ENCODE measurements at places on chromosomes 6 and 20.

GRCh38 chr20:16111172-16111832 is 461.9 kb downstream of the KIF16B start:
- no peak for DNase-seq

GRCh38 chr6:151071295-151071694 is 168.5 kb upstream of the AKAP12 start:
- DNase-seq = no peak

GRCh38 chr20:35207950-35208611 is 18.4 kb upstream of the MMP24 start:
- DNase-seq = peak; percentile 75

GRCh38 chr20:47189060-47189459 is 167.4 kb downstream of the ZMYND8 start:
- DNase-seq = no peak

GRCh38 chr6:98546376-98546775 is 288.0 kb upstream of the POU3F2 start:
- DNase-seq = no peak

DNA sequence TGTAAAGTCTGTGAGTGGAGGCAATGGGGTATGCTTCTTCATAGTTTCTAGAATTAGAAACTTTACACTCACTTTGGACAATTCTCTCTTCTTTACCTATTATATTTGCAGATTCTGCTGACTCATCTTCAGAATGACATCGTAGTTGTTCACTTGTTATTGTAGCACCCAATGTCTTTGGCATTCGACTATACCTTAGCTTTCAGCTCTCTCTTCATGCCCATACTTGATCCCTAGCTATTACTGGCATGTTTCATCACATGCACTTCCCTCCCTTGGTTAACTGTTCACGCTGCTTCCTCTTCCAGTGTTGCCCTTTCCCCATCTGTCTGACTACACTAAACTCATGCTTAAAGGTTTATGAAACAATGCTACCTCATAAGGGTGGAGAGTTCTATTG is 298.1 kb upstream of the TCF21 start:
- DNase-seq = no peak

DNA sequence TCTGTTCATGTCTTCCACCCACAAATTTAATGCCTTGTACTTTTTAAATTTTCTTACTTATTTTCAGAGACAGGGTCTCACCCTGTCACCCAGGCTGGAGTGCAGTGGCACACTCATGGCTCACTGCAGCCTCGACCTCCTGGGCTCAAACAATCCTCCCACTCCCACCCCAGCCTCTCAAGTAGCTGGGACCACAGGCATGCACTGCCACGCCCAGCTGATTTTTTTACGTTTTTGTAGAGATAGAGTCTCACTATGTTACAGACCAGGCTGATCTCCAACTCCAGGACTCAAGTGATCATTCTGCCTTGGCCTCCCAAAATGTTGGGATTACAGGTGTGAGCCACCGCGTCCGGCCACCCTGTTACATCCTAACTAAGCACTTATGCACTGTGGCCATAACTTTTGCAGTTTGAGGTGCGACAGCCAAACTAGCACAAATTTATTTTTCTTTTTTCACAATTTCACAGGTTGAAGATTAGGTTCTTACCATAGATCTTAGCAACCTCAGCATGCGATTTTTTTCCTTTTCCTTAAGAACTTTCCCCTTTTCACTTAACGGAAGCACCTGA is 92.1 kb downstream of the EPB41L2 start:
- no peak for DNase-seq

GRCh38 chr20:64145458-64146300 is 18.6 kb upstream of the MYT1 start:
- no peak for DNase-seq

GRCh38 chr6:32445321-32445854 is 5.7 kb downstream of the HLA-DRA start:
- DNase-seq = no peak

DNA sequence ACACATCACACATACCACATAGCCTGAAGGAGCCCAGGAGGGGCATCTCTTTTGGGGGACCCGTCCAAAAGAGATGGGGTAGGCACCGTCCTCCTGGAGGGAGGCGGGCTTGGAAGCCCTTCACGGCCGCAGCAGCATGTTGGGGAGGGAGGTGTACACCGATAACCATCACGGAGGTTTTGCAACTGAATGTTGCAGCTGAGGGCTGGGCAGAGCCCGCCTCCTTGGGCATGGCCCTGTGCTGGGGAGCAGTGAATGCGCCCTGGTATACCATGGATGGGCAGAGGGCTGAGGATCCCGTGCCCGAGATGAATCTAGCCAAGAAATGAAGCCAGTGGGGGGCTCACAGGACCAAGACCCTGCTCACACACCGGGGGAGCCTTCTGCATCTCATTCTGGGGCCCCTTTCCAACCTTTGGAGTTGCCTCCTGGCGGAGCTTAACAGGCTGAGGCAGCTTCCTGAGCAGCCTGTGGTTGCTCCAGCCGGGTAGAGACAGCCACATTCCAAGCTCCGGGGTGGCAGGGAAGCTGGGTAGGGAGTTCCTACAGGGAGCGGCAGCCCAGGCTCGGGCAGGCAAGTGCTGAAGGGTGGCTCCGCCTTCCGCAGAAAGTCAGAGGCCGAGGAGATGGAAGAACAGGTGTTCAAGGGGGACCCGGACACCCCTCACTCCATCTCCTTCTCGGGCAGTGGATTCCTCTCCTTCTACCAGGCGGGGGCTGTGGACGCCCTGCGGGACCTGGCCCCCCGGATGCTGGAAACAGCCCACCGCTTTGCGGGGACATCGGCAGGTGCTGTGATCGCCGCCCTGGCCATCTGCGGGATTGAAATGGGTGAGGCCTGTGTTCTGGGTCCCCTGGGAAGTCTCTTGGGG is at the start of gene PNPLA1:
Gene PNPLA1, plus strand, starts transcription at position 227 of the 872 bp plus-strand sequence. Its CDS starts 400 bp downstream, at position 627.
- no peak for DNase-seq

DNA sequence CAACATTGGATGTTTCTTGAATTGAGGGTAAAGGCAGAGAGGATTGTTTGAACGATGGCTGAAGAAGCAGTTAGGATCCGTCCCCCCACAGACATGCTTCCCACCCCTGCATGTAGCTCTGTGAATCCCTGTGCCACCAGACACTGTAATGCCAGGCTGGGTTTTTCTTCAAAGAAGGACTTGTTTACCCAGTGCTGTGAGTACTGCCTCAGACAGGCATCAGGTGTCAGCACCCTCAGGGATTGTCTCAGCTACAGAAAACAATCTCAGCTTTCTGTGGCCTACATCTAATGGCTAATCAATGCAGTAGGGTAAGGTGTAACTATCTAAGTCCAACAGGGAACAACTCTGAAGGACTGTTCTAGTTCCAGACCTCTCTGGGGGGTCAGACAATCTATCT is 853.0 kb upstream of the EPHA7 start:
- no peak for DNase-seq

DNA sequence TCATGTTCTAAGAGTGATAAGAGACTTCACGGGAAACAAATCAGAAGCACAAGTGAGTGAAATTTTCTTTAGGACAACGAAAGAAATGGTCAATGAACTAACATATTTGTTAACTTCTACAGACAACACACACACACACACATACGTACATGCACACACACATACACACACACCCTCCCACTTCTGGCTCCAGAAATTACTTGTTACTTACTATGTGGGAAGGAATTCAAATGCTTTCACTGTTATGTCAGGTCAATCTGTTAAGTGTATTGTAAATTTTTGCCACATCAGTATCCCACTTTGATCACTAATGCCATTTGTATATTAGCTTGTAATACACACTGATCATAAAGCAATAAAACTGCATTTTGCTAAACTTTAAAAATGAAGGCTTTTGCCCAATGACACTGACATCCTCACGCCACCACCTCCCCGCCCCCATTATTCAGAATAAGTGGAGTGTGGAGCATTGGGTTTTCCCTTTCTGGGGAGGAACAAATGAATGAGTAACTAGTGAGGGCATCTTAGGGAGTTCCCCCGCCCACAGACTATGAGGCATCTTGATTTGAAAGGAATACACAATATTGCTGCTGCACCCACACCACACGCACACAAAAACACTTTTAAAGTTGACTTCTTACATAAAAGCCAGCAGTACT is 76.2 kb downstream of the ATXN1 start:
- DNase-seq = peak; percentile 92

DNA sequence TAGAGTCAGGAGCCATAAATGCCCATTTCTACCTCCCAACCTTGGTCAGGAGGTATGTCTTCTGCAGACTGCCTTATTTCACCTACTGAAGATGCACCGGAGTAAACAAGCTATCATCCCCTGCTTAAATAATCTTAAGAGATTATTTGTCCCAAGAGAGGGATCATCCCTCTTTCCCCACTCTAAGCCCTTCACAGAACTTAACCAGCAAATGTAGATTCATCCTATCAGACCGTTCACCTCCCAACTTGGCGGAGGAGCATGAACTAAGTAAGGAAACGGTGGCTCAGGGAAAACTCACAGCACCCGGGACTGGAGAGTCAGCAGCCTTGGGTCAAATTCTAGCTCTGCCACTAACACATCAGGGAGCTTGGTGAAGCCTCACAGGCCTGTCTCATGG is 115.3 kb downstream of the TRERF1 start:
- no peak for DNase-seq

DNA sequence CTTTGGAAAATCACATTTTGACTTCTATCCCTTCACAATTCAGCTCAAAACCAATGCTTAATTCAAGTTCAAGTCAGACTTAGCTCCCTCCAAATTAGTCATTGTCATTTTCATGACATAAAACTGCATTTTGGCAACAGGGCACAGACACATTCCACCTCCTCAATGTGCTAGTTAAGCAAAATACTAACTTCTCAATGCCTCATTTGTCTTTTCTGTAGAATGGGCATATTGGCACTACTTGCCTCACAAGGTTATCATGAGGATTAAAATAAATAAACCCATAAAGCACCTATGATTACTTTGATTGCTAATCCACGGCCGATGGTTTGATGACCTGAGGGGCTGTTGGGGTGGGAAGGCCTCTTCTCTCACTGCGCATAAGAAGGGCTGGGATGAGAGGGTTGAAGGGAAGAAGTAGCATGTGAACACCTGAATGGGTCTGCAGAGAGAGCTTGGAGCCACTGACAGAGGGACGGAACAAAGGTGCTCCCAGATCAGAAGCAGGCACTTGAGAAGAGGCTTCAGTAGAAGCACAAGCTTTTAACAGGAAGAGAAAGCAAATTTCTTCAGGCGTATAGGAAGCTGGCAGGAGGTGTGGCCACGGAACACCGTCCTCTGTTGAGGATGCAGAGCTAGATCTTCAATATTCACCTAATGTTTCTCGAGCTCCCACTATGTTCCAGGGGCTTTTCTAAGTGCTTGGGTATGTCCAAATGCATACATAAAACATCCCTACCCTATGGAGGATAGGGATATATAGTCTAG is 11.7 kb upstream of the TBC1D7 start:
- no peak for DNase-seq

DNA sequence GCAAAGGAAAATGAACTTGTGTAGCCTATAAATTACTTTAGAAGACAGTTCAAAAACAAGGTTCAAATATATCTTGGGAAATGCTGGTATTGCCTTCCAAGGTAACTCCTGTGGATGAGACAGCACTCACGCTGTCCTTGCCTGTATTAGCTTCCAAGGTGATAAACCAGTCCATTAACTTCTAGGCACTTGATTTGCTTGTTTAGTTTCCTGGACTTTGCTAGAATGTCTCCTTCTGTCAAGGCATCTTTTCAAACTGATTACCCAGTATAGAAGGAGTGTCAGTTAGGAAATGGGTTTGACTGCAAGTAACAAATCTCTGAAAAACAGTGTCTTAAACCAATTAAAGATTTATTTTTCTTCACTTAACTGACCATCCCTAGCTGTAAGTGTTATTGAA is 103.4 kb upstream of the SLC22A23 start:
- no peak for DNase-seq

- no peak for DNase-seq
Observed at GRCh38 chr6:101058296-101058695, 177.2 kb upstream of the ASCC3 start.

DNA sequence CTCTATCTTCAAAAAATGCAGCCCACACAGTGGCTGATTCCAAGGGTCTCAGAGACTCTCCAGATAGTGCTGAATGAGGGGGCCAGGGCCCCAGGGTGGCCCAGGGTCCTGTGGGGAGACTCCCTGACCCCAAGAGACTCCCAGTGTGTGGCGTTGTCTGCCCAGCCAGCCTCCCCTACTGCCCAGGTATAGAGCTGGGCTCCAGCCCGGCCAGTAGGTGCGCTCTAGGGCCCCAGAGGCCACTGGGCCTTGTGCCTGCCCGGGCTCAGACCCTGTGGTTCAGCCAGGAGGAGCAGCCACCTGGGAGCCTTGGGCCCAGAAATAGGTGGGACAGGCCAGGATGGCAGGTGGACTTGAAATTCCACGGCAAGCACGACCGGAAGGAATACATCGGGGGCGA is 30.3 kb upstream of the GATA5 start:
- DNase-seq = no peak

GRCh38 chr6:165266191-165266590 is 43.2 kb downstream of the C6orf118 start:
- DNase-seq = no peak

DNA sequence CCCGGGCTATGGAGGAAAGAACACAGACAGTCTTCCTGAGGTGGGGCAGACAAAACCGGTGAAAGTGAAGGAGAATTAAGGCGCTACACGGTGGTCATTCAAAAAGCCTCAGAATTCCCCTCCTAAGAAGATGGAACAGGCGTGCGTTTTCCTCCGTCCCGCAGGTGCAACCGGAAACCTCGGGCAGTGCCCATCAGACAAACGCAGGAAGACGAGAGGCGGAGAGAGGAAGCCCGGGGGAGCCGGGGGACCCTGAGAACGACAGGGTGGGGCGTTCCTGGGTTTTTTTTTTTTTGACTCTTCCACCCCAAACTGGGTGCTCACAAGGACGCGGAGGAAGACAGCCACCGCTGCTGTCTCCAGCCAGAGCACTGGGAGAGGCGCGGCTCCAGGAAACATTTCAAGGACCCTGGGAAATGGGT is 25.4 kb downstream of the TTLL2 start:
- peak; percentile 21 for DNase-seq

- DNase-seq = no peak
Observed at GRCh38 chr6:105330913-105331312, 72.0 kb downstream of the PREP start.

DNA sequence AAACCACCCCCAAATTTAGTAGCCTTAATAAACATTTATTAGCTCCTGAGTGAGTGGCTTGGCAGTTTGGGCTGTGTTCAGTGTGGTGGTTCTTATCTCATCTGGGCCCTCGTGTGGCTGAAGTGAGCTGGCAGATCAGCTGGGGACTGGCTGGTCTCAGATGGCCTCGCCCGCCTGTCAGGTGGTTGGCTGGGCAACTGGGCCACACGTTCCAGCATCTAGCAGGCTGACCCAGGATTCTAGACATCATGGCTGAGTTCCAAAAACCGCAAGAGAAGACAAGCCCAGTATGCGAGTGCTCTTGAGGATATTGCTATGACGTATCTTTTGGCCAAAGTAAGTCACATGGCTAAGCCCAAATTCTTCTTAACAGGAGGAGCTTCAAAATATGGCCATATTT is 28.9 kb downstream of the EIF2S2 start:
- DNase-seq = no peak
